ENCODE measurements at places on chromosomes 2 and 18.
A peak's percentile ranks its signal among the peaks of the same experiment; 100 is the strongest.

DNA sequence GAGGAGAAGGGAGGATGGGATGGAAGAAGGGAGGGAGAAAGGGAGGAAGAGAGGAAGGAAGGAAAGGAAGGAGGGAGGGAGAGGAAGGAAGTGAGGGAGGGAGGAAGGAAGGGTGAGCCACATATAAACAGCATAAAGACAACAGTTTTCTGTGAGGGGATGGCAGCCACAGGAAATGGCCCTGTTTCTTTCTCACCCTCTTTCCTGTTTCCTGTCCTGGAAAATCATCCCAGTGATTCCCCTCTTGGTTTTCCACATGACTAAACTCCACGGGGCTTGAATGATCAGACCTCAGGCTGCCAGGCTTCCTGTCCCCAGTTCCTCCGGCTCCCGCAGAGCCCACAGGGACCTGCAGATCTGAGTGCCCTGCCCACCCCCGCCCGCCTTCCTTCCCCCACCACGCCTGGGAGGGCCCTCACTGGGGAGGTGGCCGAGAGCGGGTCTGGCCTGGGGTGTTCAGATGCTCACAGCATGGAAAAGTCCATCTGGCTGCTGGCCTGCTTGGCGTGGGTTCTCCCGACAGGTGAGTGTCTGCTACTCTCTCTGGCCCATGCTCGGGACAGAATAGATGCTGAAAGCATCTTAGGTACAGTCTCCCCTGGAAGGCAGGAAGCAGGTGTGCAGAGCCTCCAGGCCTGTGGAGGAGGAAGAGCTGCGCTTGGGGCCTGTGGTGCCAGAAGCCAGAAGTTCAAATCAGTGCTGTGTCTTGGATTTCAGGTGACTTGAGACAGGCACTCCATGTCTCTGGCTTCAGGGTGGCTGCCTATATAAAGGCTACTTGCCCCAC lies at the start of gene SIGLEC15:
SIGLEC15 (plus strand) TSS at position 418 of the 787 bp plus-strand sequence; CDS start at position 472, 54 bp downstream.
- no peak for DNase-seq

DNA sequence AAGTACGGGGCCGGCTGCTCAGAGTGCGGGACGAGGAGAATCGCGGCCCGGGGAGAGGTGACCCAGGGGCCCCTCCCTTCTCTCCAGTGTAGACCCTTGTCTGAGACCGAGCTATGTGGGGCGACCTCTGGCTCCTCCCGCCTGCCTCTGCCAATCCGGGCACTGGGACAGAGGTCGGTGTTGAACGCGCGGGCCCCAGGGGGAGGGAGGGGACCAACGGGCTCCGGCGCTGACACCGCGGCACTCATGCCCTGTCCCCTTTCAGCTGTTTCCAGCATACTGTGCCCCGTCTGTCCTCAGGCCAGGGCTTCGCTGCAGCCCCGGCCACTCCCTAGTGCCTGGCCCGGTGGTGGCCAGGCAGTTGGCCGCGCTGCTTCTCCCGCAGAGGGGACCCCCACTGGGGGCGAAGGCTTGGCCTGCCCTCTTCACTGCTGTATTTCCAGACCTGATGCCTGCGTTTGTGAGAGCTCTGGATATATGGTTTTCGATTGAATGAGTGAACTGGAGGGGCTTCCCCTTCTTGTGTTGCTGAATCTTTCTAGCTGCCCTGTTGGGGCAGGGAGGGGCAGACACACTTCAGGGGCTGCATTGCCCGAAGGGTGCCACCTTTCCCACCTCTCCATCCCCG lies 809 bp downstream of the DBI start:
- peak; percentile 29 for DNase-seq

DNA sequence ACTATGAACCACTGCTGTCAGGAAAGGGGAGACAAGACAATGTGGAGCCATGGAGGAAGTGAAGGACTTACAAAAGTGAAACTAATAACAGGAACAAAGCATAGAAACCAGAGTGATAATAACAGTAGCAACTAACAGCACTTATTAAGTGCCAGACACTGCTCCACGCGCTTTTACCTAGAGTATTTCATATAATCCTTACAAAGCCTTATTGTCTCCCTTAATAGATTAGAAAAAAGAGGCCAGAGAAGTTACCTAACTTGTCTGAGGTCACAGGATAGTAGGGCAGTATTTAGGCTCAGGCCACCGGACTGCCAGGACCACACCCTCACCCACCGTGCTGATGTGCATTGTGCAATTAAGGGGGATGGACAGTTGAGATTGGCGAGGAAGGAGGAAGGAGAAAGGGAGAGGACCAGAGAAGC lies 98.6 kb upstream of the NFU1 start:
- no peak for DNase-seq

GRCh38 chr2:98759827-98760625 lies 29.1 kb upstream of the MGAT4A start:
- DNase-seq, result no peak

- no peak for DNase-seq
Measured at GRCh38 chr2:183069174-183069573, 9.4 kb upstream of the DUSP19 start.

DNA sequence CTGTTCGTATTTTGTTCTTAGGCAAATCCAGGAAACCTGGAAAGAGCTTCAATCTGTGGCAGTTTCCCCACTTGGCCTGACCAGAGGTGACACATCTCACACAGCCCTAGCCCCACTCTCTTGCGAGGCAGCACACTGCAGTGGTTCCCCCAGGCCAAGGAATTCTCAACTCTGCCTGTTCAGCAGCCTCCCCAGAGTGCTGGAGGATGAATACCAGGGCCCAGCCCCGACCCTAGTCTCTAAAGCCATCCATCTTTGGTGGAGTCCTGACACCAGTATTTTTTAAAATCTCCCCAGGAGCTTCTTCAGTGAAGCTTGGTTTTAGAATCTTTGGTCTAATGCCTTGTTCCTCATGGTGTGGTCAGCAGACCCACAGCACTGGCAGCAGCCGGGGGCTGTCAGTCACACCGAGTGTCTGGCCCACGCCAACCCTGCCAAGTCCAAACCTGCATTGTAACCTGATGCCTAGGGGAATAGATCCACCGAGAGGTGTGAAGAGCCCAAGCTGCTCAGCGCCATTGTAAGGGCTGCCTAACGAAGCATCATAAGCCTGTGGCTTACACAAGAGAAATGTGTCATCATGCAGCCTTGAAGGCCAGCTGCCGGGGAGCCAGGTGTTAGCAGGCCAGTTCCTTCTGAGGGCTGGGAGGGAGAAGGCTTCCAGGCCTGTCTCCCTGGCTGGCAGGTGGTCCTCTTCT lies 428.7 kb upstream of the ID2 start:
- DNase-seq, result no peak

GRCh38 chr2:170715062-170715931 lies at the start of gene SP5:
Gene SP5, plus strand, starts transcription at chr2:170715337. Its CDS starts 176 bp downstream, at chr2:170715513.
- DNase-seq, result peak; percentile 59

DNA sequence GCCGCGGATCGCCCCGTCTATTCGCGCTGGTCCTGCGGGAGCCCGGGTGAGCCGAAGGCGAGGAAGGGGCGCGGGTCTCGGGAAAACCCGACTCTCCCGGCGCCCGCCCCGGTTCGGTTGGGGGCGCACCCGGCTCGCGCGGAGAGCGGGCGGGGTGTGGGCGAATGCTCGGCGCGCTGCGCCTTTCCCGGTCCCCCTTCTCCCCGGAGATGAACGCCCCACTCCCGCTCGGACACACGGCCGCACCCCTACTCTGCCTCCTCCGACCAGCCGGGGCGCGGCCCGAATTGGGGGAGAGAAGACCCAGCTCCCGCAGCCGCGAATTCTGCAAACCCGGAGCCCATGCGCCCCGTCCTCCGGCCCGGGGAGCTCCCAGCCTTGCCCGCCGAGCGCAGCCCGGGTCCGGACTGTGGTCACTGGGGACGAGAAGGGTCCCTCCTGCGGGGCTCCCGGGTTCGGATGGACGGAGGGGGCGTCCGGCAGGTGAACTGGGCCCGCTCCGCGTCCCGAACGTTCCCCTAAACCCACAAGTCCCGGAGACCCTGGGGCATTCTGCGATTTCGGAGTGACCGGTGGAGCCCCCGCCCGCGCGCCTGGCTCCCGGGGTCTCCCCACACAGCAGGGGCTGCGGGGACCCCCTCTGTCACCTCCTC lies 734 bp downstream of the KCNG2 start:
- no peak for DNase-seq

DNA sequence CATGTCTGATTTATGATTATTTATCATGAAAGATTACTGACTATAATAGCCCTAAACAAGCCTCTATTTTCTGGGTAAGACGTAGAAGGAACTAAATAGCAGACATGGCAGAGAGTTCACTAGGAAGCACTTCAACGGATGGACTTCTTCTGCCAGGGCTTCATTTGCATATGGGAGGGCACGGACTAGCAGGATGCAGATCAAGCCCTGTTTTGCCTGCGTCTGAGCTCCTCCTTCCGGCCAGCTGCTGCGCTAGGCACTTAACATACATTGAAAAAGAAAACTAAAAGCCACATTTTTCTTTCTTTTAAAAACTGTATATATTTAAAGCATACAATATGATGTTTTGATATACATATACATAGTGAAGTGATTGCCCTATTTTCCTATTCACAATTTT lies 340.0 kb upstream of the MEX3C start:
- DNase-seq, result no peak

DNA sequence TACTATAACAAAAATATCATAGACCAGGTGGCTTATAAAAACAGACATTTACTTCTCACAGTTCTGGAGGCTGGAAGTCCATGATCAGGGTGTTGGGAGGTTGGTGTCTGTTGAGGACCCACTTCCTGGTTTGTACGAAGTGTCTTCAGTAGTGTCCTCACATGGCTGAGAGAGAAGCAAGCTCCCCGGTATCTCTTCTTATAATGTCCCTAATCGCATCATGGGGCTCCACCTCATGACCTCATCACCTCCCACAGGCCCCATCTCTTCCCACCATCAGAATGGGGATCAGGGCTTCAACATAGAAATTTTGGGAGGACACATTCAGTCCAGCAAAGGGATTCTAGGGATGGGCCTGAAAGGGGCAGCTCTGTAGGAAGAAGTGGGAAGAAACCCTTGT lies 4.8 kb upstream of the NIFK start:
- no peak for DNase-seq

- no peak for DNase-seq
Measured at GRCh38 chr2:197516393-197516761, 511 bp downstream of the MOB4 start.

DNA sequence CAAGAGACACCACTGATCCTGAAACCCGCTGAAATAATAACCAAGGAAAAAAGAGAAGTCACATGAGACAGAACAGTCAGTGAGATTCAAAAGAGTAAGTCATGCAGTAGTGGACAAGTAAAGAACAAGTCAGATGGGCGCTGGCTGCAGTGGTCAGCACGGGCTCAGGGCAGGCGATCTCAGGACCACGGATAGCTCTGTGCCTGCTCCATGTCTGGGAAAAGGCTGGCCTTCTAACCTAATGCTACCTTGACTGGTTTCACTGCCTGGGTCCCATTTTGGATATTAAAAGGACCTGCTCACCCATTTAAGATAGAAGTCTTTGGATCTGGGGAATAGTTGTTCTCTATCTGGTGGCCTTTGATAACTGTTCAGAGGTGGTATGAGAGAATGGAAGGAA lies 61.7 kb upstream of the LCLAT1 start:
- DNase-seq, result no peak

GRCh38 chr2:236917164-236917563 lies 168.5 kb upstream of the COPS8 start:
- DNase-seq, result no peak

- DNase-seq, result no peak
Measured at GRCh38 chr2:71223767-71224333, 3.1 kb downstream of the PAIP2B start.

DNA sequence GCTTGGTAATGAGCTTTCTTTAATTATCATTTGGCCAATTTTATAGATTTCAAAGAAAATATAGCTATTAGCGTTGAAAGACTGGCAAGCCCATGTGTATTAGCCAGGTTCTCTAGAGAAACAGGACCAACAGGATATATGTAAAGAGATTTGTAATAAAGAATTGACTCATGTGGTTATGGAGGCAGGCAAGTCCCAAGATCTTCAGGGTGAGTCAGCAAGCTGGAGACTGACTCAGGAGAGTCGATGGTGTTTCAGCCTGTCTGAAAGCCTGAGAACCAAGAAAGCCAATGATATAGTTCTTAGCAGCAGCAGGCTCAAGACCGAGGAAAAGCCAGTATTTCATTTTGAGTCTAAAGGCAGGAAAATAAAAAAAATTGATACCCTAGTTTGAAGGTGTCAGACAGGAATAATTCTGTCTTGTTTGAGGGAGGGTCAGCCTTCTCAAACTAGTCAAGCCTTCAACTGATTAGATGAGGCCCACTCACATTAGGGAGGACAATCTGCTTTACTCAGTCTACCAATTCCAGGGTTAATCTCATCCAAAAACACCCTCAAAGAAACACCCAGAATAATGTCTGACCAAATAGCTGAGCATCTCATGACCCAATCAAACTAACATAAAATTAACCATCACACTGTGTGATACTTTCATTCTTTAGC lies 78.3 kb upstream of the CRIM1 start:
- DNase-seq, result no peak

DNA sequence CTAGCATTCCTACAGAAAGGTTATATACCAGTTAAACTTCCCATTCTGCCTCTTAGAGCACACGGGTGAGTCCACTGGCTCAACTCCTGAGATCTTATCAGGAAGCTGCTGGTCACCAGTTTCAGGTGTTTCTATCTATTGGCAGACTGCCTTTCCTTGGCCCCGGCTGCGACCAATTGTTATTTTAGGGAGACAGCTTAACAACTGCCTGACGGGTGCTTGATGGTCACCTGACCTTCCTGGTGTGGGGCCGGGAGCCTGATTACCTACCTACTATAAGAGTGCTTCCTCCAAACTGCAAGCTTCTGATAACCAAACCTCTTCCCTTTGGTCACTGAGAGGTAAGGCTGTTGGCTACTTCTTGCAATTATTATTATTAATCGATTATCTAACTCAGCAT lies 122.1 kb upstream of the XIRP2 start:
- DNase-seq, result no peak

GRCh38 chr2:32993005-32993539 lies 46.3 kb downstream of the LTBP1 start:
- no peak for DNase-seq

DNA sequence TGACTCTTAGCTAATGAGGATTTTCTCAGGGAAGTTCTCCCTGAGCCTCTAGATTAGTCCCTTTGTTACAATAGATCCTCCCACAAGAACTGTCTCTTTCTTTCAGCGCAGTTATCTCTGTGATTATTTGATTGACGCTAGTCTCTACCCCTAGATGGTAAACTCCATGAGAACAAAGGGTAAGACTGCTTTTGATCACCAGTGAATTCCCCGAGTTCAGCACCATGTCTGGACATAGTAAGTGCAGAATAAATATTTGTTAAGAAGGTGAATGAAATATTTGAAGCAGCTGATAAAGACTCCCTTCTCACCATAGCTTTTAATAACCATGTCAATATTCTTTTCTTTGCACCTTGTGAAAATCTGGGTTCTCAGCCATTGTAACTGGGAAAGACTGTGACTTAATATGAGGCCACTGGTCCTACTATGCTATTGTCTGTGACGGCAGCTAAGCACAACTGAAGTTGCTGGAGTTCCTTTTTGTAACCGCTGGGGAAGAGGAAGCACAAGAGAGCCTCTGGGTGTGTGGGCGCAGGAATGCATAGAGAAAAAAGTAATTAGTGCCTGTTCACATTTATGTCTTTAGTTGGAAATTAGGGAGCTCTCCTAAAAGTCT lies 214.7 kb downstream of the TGIF1 start:
- DNase-seq, result peak; percentile 3
